GM23248 (cell line): ENCODE measurements at places on chromosomes 7 and 10. TPM values are rescaled to one million over a fixed set of nuclear protein-coding genes. Genes with fewer than 3 reads are reported as not detected.

DNA sequence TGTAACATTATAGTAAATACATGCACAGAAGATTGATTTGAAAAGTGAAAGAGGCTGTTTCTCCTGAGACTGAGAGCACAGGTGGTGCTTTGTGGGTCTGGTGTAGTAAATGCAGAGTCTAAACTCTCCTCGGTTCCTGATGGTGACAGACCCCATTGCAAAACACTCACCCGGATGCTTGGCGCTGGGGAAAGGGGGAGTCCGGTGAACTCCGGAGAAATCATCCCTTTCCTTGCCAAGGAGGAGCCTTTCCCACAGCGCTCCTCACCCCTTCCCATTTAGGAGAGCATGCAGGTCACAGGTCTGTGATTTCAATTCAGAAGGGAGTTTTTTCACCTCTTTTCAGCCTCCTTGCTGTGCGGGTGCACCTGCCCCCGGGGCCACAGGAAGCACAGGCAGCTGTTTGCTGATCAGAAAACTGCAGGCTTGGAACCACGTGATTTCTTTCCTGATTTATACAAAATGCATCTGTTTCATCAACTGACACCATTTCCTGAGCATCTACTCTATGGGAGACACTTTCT lies 75.6 kb upstream of the LYZL2 start:
- H3K27ac ChIP-seq: no peak overlapping the region
- H3K27me3 ChIP-seq: no peaks in the 10 kb centered on the region
- no peak overlapping the region for H3K4me3 ChIP-seq

Gene ITIH2
- polyA plus RNA-seq: not detected in 2 replicates

Gene COL1A2
- 9,779 and 9,902 TPM in 2 replicates for polyA plus RNA-seq

- no peaks in the 10 kb centered on the region for H3K27me3 ChIP-seq
- no peaks in the 10 kb centered on the region for H3K36me3 ChIP-seq
- no peak overlapping the region for H3K27ac ChIP-seq
These were observed 45.6 kb upstream of the PIP4K2A start for GRCh38 chr10:22760025-22760424.

- DNase-seq: no peak
- H3K4me1 ChIP-seq: no peaks in the 10 kb centered on the region
- 0 out of 2 replicates have a peak, but pooled peaks cover 6% of the 10 kb centered on the region for H3K27me3 ChIP-seq
- H3K36me3 ChIP-seq: no peaks in the 10 kb centered on the region
- no peak overlapping the region for H3K27ac ChIP-seq
- no peak overlapping the region for H3K4me3 ChIP-seq
These were observed 42.2 kb upstream of the TUBB8 start for GRCh38 chr10:91313-91712.

Gene CCDC172
- not detected in 2 replicates for polyA plus RNA-seq

DNA sequence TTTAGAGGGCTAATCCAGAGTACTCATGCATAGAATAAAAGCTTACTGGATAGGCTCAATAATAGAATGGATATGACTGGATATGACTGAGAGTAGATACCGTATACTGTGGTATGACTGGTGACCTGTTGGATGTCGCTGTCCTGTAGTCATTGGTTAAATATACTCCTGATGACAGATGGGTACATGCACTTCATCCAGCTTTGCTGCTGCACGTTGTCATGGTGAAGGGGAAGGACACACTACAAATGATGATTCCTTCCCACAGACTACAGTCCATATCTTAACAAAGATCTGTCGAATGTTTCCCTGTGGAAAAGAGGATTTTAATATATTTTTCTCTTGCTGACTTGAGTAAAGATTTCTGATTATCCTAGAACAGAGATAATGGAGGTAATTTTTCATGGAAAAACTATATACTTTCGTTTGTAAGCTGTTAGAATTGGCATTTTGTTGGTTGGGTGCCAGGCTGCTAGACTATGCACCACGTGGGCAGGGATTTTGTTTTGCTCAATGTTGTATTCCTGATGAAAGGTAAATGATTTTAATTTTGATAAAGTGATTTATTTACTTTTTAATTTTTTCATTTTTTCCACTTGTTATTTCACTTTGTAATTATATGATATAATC lies 97.3 kb downstream of the PPP1R9A start:
- DNase-seq: peak; percentile 5
- no peaks in the 10 kb centered on the region for H3K4me1 ChIP-seq
- no peak overlapping the region for H3K27ac ChIP-seq

DNA sequence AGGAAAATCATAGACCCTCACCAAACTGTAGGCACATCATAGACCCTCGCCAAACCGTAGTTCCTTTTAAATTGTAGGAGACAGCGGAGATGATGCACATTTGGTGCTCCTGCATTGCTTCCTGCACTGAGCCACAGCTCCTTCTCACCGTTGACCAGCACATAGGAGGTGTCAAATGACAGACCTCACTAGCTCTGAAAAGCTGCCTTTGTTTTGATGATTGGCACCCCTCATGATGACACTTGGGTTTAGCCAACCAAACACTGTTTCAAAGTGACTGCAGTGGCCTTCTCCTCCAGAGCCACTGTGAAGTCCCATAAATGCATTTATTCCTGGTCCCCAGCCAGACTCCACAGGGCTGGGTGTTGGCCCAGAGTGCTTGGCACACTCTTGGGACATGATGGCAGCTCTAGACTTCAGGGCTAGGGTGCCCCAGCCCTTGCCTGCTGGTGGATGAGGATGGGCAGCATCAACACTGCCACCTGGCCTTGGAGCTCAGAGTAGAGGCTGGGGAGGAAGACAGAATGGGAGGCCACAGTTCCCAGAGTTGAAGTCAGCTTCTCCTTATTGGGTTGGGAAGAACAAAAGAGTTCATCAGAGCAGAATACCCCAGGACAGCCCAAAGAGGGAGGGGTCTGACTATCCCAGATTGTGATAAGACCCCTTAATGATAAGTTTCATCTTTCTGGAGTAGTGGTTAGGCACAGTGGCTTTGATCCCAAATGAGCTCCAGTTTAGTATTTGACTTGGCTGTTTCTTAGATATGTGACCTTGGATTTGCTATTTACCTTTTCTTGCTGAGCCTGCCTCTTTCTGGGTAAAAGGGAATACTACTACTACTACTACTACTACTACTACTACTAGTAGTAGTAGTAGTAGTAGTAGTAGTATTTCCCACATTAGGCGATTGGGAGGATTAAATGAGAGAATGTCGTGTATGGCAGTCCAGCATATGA lies 75.3 kb downstream of the MTPN start:
- no peak for DNase-seq
- H3K27me3 ChIP-seq: no peaks in the 10 kb centered on the region
- no peak overlapping the region for H3K27ac ChIP-seq
- H3K4me1 ChIP-seq: no peaks in the 10 kb centered on the region
- no peak overlapping the region for H3K4me3 ChIP-seq
- no peaks in the 10 kb centered on the region for H3K36me3 ChIP-seq

DNA sequence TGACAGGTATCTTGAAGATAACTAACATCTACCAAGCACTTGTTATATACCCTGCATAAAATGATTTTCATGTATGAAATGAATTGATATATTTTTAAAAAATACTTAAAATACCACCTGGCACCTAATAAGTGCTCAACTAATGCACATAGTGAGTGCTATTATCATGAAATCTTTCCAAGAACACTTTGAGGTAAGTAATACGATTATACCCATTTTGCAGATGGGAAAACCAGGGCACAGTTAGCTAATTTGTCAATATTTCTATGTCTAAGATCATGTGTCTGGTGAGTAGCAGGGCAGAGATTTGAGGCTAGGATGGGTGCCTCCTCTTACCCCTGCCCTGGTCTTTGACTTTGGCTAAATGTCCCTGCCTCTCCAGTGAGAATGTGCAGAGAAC lies 6.1 kb downstream of the DMBT1 start:
- no peak overlapping the region for H3K27ac ChIP-seq
- H3K36me3 ChIP-seq: no peaks in the 10 kb centered on the region
- H3K4me3 ChIP-seq: no peak overlapping the region
- H3K27me3 ChIP-seq: peaks cover 10% of the 10 kb centered on the region; the same call in 1 of the 2 replicates
- DNase-seq: no peak

DNA sequence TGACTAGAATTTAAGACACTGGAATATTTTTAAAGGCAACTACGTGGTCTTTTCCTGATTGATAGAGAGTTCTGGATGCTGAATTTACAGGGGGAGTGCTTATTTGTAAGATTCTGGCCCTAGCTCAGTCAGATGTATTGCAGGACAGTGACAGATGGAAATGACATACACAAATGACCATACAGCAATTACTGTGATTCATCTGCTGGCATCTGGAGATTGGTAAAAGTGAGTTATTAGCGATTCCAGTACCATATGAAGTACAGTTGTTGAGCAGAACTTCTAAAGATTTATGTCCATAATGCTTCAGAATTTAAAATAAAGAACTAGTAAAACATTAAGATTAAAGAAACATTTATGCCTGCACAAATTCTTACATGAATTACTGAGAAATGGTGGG lies 243.2 kb downstream of the CRPPA start:
- no peaks in the 10 kb centered on the region for H3K27me3 ChIP-seq
- peak; percentile 3 for DNase-seq
- no peak overlapping the region for H3K4me3 ChIP-seq
- no peak overlapping the region for H3K27ac ChIP-seq

Gene PILRA
- polyA plus RNA-seq: 1.7 TPM in 2 replicates

GRCh38 chr10:73163096-73163495 lies 4.7 kb downstream of the ECD start:
- peaks cover 38% of the 10 kb centered on the region for H3K4me1 ChIP-seq
- H3K36me3 ChIP-seq: 0 out of 2 replicates have a peak, but pooled peaks cover 4% of the 10 kb centered on the region
- H3K27me3 ChIP-seq: no peaks in the 10 kb centered on the region
- DNase-seq: peak; percentile 83

Gene SLC18A3
- polyA plus RNA-seq: not detected in 2 replicates

Gene FEZF1
- polyA plus RNA-seq: not detected in 2 replicates

DNA sequence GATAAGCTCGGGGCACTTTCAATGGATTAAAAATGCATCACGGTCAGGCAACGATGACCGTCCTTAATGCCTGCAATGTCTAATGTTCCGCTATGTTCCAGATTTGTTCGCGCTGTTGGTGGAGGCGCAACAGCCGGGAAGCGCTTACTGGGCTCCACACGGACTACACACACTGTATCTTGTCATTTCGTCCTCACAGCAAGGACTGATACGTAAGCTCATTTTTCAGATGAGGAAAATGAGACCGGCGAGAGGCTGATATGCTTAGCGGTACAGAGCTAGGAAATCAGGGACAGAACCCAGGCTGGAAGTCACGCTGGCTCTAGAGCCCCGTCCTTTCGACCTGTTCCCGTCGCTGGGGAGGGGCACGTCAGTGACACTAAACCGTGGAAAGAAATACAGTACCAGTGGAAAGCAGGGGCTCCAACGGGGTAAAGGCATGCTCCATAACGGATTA lies 670 bp downstream of the TPK1 start:
- peak overlapping the region; percentile 56 for H3K27ac ChIP-seq
- peak overlapping the region; percentile 90 for H3K4me3 ChIP-seq
- DNase-seq: peak; percentile 72
- no peaks in the 10 kb centered on the region for H3K27me3 ChIP-seq
- 0 out of 2 replicates have a peak, but pooled peaks cover 4% of the 10 kb centered on the region for H3K4me1 ChIP-seq

DNA sequence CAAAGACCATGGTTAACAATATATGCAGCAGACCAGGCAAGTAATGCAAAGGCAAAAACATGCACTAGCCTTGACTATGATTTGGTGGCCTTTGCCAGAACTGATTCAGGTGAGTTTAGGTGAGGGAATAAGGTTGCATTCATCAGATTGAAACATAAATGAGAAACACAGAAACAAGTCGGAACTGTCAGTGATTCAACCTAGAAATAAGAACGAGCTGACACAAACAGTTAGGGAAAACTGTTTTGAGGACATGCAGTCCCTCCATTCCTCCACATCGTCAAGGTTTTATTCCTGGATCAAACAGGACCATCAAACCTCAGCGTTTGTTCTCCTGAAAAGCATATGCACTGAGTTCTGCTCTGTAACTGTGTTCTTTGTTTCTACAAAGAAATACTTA lies 1.8 kb downstream of the ZNF248 start:
- DNase-seq: peak; percentile 29
- no peaks in the 10 kb centered on the region for H3K36me3 ChIP-seq
- peaks cover 35% of the 10 kb centered on the region for H3K4me1 ChIP-seq
- H3K27ac ChIP-seq: peak overlapping the region; percentile 30
- peak overlapping the region; percentile 86 for H3K4me3 ChIP-seq

Gene LIPK
- not detected in 2 replicates for polyA plus RNA-seq
